Suppressor macrophage treated with lipopolysaccharide for 1 hour (primary cell): ENCODE measurements at places on chromosomes 6 and 20.

GRCh38 chr6:154491567-154492470 is 18.7 kb downstream of the CNKSR3 start:
- DNase-seq = no peak

DNA sequence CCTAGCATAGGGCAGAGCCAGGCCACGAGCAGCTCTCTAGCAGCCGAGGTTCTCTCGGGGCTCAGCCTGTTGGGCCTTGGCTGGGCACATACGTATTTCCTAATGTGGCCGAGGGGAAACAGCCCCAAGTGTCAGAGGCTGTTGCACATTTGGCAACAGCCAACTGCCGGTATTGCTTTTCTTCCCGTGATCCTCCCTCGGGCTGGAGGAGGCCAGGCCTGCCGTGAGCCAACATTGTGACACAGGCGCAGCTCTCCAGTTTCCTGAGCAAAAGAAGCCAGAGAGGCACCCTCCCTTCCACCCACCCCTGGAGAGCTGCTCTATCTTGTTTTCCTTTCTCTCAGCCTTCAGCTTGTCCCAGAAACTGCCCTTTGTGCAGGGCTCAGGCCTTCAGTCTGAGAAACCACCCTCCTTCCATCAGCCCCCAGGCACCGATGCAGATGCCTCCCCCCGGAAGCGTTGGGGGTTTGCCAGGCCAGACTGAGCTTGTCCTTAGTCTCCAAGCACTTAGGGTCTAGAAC is 5.1 kb upstream of the BPI start:
- DNase-seq = peak; percentile 83

DNA sequence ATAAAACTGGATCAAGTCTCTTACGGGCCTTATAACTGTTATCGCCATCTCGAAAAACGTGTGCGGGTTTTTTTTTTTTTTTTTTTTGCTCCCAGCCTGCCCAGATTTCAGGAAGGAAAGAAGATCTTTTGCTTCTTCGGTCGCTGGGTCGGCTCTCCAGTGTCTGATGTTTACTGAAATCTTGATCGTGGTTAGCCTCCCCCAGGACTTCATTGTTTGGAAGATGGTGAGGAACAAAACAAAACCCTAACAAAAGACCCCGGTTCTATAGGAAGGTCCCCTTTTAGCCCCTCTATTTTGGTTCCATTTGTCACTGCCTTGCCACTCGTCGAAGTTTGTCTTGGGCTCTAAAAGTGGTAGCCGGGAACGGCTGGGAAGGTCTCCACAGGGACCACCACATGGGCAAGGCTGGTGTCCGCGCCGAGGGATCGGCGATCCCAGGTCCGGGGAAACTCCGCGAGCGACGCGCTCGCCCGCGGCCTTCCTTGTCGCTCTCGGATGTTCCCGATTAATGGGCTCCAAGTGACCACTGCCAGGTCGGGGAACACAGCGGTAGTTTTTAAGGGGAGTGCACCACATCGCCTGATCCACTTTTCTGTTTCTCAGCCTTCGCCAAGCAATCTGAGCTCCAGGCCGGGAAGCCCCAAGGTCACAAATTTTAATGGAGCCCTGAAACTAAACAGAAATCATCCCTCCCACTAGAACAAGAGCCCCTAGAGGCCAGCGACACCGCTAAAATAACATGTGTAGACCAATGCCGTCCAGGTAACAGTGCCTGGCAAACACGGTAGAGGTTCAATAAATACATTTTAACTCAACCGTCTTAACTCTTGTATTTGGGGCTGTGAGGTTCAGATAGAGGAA is 27.0 kb downstream of the TRIM27 start:
- DNase-seq = peak; percentile 66

GRCh38 chr6:167736486-167737204 is 90.1 kb upstream of the AFDN start:
- no peak for DNase-seq

DNA sequence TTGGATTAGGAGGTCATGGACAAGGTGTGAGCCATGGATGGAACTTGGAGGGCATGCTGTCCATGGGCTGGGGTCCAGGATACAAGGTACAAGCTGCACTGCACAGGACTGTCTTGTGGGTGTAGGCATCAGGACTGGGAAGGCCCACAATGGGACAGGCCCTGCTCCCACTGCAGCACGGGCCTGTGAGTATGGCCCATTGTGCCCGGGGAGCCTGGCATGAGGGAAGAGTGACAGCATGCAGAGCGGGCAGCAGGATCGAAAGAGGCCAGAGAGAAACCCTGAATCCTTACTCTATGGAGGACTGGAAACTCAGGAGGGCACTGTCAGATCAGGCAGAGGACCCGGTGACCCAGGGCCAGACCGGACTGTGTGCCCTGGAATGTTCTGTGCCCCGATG is 211.3 kb downstream of the PREX1 start:
- DNase-seq = no peak

DNA sequence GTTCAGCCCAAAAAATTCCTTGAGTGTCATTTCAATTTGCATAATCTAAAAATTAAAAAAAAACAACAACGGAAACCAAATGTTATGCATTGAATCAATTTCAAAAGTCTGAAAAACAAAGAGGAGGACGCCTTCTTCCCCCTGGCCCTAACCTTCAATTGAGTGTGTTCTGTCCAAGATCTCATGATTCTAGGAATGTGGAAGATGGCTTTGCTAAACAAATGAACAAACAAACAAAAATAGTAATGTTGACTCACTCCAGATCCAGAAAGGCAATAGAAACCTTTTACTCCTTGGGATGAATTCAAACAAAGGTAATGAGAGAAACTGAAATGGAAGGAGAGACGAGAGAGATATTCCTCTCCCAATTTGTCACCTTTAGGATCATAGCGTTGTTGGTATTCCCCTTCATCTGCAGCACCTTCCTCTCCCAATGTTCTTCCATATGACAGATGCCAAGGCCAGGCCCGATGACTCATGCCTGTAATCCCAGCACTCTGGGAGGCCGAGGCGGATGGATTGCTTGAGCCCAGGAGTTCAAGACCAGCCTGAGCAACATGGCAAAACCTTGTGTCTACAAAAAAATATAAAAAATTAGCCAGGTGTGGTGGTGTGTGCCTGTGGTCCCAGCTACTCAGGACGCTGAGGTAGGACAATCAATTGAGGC is 109.2 kb upstream of the ADGRF1 start:
- no peak for DNase-seq

DNA sequence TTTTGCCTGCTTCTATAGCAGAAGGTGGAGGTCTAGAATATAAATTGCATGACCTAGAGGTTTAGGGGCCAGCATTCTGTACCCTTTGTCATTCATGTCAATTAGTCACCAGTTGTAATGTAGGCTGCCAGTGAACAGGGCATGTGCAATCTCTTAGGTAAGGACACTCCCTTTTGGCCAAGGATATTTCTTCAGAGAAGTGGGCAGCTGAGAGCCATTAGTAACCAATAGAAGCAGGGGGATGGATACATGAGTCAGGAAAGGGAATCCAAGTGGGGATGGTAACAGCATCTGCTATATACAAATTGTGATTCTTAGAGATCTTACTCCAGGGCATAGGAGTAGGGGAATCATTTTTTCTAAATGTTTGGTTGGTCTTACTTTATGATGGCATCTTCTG is 494.2 kb upstream of the JAG1 start:
- no peak for DNase-seq

- no peak for DNase-seq
Measured at GRCh38 chr20:44527716-44528199, 5.9 kb upstream of the SERINC3 start.

- DNase-seq = peak; percentile 63
Measured at GRCh38 chr6:158706369-158706982, 56.6 kb downstream of the SYTL3 start.
